ENCODE measurements at places on chromosomes 6 and 20.

- no peak for DNase-seq
These were observed 28.3 kb downstream of the PHACTR3 start for GRCh38 chr20:59632541-59633113.

- no peak for DNase-seq
These were observed 376.4 kb downstream of the HACE1 start for GRCh38 chr6:104483225-104483834.

- DNase-seq: no peak
These were observed 7.1 kb upstream of the MYLK2 start for GRCh38 chr20:31811796-31812728.

GRCh38 chr20:38114353-38114791, 50.7 kb downstream of the TGM2 start:
- no peak for DNase-seq

GRCh38 chr6:34082864-34083626, 62.8 kb downstream of the GRM4 start:
- DNase-seq: no peak

DNA sequence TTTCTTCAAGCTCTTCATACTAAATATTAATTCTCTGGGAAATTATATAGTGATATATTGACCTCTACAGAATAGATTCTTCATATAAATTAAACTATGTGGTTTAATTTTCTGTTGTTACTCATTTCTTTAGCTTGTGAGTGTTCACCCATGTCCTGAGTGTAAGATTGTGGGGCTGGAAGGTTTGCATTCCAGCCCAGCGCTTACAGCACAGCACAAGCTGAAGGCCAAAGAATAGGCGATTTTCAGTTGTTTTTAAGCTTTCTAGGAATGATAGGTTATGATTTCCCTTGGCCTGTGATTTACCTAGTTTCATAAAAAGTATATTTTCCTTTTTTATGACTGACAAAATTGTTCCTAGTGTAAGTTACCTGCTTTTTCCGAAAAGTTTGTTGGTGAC, 194.1 kb downstream of the PLCB1 start:
- no peak for DNase-seq

GRCh38 chr6:130672153-130672552, 155.1 kb upstream of the SMLR1 start:
- no peak for DNase-seq

DNA sequence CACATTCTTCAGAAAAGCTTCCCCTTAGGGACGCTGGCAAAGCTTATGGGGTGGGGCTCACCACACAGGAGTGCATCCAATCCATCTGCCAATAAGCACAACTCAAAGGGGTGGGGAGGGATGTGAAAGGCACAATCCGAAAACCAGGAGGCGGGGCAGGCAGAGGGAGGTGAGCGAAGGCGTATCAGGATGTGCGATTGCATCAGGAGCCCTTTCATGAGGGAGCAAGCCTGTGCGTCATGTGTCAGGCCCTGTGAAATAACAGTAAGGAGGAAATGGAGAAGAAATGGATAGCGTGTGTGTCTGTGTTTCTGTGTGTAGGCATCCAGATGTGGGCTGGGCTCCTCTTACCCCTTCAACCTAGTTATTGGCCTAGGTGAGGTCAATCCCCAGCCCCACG, 382.4 kb upstream of the CDH4 start:
- DNase-seq: no peak

DNA sequence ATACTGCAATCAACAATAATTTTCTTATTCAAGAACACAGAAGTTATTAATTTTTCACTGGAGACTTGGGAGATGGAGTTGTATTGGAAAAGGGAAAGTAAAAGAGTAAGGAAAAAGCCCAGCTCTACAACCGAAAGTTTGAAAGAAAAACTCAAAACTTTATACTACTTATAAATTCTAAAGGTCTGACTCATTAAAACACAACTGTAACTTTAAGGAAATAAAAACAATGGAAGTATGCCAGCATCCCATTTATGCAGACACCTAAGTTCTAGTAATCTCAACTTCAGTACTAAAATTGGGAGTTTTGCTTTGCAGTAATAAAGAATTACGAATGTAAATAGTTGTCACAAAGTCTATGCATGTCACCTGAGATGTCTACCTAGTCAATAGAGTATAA, 80.6 kb downstream of the IRAK1BP1 start:
- DNase-seq: no peak

DNA sequence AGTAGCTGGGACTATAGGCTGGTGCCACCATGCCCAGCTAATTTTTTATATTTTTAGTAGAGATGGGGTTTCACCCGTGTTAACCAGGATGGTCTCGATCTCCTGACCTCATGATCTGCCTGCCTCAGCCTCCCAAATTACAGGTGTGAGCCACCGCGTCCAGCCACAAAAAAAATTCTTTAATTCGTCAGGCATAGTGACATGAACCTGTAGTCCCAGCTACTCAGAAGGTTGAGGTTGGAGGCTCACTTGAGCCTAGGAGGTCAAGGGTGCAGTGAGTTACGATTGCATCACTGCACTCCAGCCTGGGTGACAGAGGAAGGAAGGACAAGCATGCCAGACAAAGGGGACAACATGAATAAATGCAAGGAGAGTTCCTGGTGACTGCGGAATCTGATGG, 19.5 kb upstream of the ASXL1 start:
- DNase-seq: no peak

GRCh38 chr20:51399006-51399890, 143.3 kb downstream of the NFATC2 start:
- DNase-seq: no peak

DNA sequence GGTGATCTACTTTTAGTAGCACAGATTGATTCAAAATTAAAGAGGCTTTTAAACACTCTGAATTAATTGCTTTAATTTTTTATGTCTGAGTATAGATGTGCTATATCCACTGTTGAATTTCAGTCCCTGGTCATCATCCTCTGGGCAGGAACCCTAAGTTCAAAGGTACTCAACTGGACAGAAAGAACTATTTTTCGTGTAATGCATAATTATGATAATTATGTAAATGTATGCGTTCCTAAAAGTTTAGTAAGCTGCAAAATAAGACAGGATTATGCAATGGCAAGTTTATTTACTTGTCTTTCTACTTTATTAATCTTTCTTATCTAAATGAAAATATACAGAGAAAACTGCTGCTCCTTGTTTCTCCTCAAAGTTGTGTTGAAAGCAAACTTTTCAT, 690.1 kb upstream of the MAN1A1 start:
- no peak for DNase-seq

- DNase-seq: no peak
These were observed 12.3 kb downstream of the DCBLD1 start for GRCh38 chr6:117494694-117495318.

GRCh38 chr20:14432597-14432996, 95.2 kb upstream of the FLRT3 start:
- DNase-seq: no peak

GRCh38 chr6:34130862-34131261, 15.0 kb downstream of the GRM4 start:
- DNase-seq: no peak

GRCh38 chr6:110033749-110034666, 55.9 kb downstream of the GPR6 start:
- DNase-seq: no peak

DNA sequence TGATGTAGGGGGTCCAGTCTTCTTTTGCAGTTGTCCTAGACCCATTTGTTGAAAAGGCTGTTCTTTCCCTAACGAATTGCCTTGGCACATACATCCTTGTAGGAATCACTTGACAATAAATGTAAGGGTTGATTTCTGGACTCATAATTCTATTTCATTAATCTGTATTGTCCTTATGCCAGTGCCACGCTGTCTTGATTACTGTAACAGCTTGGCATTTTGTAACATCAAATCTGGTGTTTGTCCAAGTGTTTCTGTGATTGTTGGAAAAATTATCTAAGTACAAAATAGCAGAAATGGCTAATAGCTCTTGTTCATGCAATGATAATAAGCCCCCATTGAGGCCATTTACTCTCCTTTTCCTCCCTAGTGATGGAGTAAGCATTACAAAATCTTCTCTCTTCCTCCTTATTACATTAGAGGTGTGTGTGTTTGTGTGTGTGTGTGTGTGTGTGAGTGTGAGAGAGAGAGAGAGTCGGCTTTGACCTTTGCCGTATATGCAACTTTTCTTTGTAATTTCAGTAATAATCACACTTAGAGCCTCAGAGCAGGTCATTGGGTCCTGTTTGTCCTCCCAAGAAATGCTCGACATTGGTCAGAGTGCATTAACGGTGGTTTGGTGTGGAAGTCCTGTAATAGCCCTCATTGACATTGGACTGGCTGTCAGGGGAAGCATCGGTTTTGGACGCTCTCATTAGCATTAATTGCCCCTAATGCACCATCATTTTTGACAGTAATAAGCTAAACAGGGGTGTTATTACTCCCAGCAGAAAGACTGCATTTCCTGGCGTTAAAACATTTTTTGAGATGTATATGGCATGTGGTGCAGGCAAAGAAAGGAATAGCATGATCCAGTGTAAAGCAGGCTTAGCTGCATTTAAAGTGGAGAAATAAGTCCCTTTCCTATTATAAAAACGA, 40.7 kb upstream of the MROH8 start:
- no peak for DNase-seq

DNA sequence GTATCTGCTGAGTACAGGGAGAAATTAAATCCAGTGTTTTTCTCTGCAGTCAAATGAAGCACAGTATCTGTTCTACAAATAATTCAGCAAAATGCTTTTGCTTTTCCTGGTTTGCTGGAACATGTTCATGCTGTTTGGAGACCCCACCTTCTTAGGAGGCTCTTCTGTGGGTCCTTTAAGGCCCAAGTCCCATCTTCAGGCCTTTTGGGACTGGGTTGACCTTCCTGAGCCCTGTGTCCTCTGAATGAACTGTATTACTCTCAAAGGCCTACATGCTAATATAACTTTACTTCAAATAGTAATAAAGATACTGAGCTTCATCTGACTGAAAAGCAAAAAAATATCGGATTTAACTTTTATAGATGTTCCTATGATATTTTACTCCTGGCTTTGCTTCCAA, 19.3 kb downstream of the SMLR1 start:
- DNase-seq: no peak

GRCh38 chr6:56683882-56684281, 41.2 kb upstream of the DST start:
- DNase-seq: no peak

GRCh38 chr20:38255393-38255792, 5.1 kb downstream of the KIAA1755 start:
- DNase-seq: no peak

- DNase-seq: no peak
These were observed 593 bp upstream of the COL9A3 start for GRCh38 chr20:62816031-62816883.

GRCh38 chr6:7827142-7827541, 83.4 kb downstream of the TXNDC5 start:
- DNase-seq: no peak

DNA sequence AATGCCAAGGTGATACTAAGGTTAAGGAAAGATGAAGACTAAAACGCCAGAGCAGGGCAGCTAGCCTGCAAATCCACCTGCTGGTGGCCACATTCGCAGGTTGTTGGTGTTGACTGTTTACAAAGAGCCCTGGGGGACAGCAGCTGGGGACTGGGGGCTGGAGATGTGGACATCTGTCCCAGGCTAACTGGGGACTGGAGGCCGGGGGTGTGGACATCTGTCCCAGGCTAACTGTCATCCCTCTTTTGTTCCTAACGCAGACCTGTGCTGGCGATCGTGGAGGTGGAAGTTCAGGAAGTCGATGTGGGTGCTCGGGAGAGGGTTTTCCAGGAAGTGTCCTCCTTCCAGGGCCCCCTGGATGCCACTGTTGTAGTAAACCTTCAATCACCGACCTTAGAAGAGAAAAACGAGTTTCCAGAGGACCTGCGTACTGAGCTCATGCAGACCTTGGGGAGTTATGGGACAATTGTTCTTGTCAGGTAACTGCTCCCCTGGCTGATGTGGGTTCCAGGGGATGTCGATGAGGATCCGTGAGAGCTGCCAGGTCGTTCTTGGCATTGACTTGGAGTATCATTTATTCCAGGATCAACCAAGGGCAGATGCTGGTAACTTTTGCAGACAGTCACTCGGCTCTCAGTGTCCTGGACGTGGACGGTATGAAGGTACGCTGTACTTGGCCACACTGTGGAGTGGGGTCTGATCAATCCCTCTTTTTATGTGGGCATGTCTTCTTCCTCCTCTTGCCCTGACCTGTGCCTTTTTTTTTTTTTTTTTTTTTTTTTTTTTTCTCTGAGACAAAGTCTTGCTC, 87.0 kb downstream of the SERAC1 start:
- DNase-seq: no peak

DNA sequence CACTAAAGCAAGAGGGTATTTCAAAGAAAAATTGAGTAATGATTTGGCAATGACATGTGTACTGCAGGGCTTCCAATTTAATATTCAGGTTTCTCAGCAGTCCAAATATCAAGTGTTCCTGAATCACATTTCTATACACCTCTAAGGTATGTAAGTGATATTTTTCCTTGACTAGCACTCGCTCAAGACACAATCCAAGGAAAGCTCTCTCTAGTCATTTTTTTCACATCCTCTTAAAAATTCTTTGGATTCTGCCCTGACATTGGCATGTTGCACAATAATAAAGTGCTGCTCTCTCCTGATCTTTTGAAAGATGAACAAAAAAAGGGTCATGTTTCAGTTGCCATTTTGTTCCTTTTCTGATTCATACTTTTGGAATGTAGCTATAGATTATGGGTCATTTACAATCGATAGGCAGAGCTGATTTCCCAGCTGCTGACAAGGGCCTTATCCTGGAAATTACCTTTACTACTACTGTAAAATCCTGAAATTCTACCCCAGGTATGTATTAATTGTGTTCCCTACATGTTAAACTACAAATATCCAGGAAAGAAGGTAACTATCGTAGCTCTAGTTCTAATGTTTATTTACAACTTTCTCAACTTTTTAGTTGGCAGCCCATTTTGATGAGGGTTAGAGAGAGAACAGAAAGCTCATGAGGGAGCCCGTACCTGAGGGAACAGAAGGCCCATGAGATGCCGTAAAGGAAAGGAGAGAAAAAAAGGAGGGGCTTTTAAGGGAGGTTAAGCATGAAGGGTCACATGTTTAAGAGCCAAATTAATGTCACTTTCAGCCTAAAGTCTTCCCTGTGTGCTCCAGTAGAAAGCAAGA, 22.2 kb upstream of the ADGRG6 start:
- no peak for DNase-seq

GRCh38 chr20:39190666-39191570, 228.8 kb downstream of the DHX35 start:
- DNase-seq: no peak

DNA sequence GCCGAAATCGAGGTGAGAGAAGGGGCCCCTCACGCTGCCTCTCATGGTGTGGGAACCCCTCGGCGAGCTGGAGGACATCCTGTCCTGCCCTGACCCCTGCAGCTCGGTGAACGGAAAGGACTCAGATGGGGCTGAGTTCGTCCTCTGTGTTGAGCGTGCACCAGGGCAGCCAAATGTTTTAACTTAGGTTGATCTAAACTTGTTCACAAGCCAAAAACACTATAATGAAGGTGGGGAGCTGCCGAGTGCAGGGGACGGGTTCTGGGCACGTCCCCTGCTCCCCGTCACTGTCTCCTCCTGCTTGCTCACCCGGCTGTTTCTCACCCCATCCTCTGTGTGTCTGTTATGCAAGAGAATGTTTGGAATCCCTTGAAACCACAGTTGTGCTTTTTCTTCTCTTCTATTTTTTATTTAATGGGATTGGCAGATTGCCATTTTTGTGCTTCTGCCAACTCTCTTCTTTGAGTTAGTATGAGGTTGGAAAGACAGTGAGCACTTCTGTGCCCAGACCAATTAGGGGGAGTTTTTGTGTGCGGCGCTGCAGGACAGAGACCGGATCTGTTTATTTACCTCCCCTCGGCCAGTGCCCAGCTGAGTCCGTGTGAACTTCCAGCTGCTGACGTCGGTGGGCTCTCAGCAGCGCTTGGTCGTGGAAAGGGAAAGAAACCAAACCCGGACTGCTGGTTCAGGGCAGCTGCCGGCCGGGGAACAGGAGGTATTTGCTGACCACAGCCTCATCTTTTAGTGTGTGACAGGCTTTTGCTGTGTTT, 158.1 kb downstream of the DTNBP1 start:
- no peak for DNase-seq

GRCh38 chr6:169139179-169139971, 114.3 kb downstream of the THBS2 start:
- DNase-seq: no peak

Data from activated CD4-positive, alpha-beta T cell treated with anti-CD3 and anti-CD28 coated beads, Interleukin-2, amount 50 U/mL, for 24 hours (primary cell).